ENCODE measurements at places on chromosomes 13 and 19.

DNA sequence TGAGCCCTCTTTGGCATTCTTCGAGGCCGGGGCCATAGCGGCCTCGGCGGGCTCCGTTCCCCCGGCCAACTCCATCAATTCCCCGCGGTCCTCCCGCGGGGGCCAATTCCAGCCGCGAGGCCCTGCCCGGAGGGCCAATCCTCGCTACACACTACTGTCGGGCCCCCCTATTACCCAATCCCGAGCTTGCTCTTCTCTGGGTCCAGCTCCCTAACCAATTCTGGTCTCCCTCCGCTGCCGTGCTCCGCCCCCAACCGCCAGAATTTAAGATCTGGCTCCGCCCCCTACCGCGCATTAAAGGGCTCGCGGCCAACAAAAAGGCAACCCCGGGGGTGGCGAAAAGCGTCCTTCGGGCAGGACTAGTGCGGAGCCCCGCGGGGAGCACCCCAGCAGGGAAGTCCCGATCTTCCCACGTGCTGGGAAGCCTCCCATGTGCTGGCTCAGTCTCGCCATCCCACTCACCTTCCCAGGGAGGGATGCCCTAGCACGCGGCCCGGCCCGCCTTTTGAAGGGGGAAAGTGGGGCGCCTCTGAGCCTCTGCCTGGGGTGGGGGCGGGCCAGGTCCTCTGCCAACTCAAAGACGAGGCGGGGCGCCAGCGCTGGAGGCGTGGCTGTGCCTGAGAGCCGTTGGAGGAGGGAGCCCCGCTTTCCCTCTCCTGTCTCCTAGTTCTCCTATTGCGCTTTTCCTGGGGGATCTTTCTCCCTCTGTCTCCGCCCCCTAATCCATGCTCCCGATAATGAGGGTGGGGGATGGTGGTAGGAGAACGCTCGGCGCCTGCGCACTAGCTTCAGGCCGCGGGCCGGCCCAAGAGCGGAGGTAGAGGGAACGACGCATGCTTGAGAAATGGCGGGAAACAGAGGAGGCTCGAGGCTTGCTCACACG is 3.5 kb downstream of the LIPE start:
- DNase-seq, result peak; percentile 90

GRCh38 chr19:39843919-39844793 is 2.0 kb downstream of the FBL start:
- no peak for DNase-seq

DNA sequence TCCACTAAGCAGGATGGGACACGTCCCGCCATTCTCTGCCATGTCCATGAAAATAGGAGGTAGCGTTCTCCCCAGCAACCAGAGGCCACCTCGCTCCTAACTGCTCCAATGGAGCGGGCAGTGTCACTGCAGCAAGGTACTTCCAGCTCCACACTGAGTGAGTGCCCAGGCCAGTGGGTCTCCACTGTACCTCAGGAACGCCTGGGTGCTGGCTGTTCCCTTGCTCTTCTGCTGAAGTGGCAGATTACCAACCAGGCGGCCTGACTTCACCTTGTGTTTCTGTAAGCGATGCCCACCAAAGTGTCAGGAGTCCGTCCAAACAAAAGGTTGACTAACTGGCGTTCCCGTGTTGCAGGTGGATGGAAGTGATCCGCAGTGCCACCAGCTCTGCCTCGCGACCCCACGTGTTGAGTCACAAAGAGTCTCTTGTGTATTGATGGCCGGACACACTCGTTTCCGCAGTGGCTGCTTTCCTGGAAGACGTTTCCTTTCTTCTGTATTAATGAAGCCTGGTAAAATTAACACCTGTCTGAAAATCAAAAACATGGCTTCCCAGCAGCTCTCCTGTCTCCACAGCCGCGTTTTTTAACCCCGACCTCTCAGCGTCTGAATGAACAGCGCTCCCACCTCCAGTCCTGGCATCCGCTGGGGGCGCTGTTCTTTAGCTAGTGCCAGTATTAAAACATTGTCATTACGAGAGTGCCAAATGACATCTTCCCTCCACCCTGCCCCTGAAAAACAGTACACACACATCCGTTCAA is 128.8 kb downstream of the STK24 start:
- no peak for DNase-seq

DNA sequence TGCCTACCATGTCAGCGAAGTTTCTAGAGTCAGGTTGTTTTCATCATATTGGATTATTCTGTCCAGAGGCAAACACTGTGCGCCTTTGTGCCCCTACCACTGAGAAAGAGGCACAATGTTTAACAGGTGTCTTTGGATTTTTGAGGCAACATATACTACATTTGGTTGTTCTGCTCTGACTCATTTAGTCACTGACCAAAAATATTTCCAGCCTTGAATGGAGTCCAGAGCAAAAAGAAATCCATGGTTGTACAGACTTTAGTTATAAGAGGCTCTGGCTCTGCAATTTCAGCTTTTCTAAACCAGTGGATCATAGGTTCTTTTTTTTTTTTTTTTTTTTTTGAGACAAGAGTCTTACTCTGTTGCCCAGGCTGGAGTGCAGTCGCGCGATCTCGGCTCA is 35.7 kb downstream of the LACC1 start:
- DNase-seq, result no peak

DNA sequence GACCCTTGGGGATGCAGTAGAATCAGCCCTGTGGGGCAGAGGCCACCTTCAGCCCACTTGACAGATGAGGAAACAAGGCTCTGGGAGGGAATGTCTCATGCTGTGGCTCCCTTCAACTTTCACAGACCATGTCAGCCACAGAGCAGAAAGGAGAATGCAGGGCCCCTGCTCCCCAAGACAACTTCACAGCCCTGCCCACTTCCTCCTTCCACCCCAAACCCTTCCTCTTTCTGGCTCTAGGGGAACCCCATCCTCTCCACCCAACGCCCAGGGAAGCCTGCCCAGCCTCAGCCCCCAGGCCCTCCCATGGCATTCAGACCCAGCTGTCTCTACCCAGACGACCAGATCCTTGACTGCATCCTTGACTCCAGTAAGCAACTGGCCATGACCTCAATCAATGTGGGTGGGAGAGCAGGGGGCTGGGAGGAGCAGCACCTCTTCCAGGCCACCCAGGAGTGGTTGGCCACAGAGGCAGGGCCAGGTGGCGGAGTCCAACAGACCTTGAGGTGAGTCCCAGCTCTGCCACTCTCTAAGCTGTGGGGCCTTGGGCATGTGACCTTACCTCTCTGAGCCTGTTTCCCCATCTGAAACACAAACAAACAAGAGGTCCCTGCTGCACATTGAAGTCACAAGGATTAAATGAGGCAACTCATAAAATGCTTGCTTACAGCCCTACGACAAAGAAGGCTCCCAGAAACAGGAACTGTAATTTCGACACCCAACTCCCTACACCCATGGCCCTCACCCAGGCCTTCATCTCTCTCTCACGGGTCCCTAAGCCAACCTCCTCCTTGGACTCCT is 15.8 kb downstream of the DEDD2 start:
- no peak for DNase-seq

GRCh38 chr13:112779856-112780604 is 90.2 kb downstream of the ATP11A start:
- DNase-seq, result no peak

Data from stimulated activated CD8-positive, alpha-beta memory T cell treated with anti-CD3 and anti-CD28 coated beads, Interleukin-4, amount 100 ng/mL, for 1 hour (primary cell).